ENCODE measurements at places on chromosomes 1 and 21.

DNA sequence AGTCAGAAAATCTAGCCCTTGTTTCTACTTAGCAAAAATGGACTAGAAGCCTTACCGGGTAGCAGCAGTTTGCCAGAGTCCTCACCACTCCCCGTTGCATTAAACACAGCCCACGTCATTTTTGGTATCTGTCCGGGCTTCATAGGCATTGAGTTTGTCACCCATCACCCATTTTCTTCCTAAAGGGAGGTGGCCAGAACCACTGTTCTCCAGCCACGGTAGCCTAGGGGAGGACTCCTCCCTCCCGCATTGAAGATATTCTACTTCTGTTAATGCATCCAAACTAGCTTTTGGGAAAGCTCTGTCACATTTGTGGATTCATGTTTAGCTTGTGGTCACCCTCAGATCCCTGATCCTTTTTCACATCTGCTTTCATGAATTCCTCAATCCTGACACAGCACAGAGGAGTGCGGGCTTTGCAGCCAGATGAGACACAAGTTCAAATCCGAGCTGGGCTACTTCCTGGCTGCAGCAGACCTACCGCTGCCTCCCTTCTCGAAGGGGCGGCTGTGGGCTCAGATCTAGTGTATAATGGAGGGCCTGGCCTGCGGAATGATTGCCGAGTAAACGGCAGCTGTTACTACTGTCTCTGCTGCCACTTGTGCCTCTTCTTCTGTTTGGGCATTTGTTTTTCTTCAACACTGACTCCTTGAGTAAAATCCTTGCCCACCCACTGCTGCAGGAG lies 63.2 kb upstream of the EFHD2 start:
- DNase-seq = no peak

DNA sequence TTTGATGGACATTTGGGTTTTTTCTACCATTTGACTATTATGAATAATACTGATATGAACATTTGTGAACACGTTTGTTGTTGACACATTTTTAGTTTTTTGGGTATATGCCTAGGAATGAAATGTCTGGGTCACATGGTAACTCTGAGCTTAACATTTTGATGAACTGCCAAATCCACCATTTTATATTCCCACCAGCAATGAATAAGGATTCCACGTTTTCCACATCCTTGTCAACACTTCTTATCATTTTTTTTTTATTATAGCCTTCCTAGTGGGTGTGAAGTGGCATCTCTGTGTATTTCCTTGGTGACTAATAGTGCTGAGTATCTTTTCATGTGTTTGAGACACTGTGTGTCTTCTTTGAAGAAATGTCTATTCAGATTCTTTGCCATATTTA lies 67.6 kb downstream of the RASAL2 start:
- DNase-seq = no peak

DNA sequence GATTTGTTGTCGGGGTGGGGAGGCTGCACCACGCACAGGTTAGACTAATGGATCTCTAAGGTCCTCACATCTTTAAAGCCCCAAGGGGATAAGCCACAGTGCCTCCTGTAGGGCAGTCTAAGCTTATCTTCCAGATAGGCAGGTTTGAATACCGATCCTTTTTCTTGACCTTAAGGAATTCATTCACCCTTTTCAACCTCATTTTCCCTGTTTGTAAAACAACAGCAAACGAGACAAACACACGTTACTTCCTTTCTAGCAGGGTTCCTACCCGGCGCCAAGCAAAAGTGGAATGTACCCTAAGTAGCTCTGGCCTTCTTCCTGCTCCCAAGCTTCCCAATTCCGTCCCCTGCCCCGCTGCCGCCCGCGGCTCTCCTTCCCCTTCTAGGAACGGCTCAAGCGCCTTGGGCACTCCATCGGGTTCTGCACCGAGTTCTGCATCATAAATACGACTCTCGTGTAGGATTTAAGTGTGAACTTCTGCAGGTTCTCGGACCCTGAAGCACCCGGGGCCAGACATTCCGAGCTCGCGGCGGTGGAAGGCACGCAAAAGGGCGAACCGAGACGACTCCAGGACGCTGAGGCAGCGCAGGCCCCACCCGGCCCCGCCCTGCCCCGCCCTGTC lies 548 bp upstream of the CDC20 start:
- peak; percentile 24 for DNase-seq

DNA sequence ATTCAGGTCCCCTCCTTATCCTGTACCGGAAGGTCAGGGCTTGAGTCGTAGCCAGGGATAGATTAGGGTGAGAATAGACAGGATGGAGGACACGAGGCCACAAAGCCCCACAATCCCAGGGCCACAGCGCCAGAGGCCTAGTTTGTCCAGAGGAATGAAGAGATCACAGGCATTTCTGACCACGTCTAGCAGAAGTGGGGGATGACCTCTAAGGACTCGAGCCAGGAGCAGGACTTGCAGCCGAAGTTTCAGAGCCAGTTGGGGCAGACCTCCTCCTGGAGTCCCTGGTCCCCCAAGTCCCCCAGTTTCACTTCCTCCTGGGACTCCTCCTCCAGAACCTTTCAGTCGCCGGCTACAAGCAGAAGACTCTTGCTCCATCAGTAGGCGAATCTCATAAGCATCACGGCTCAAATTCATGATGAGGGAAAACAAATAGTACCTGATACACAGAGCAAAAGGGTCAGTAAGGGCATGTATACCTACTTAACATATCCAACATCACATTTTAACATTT lies 2.3 kb upstream of the ITGA10 start:
- DNase-seq = no peak

GRCh38 chr1:198620218-198620617 lies 18.6 kb upstream of the PTPRC start:
- DNase-seq = no peak

DNA sequence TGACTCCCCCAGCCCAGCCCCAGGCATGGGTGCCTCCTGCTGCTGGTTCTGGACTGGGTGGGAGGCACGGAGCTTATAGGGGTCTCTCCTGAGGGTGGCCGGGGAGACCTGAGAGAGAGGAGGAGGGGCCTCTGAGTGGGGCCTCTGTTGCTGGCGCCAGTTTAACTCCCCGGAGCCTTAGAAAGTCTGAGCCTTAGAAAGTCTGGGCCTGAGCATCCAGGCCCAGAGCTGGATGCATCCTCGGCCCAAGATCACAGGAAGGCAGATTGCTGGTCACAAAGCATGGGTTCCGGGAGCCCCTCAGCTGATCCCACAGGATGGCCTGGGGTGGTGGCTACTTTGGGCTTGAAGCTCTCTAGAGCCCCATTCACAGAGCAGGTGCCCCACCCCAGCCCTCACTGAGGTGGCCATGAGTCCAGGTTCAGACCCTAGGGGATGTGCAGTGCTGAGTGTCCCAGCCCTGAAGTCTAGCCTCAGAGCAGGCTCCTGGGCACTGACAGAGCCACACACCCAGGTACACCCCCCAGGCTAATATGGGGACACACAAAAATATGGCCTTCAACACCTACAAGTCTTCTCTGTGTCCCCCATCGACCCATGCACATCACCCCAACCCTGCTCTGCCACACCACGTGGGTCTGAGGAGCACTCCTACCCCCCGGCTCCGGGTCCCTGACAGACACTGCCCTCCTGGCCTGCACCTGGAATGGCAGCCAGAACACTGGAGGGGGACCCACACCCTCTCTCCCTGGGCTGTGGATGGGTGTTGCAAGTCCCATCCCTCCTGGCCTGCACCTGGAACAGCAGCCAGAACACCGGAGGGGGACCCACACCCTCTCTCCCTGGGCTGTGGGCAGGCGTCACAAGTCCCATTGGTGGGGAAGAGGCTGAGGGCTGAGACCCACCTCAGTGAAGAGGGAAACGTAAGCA lies 9.7 kb downstream of the PLA2G2F start:
- no peak for DNase-seq

- DNase-seq = peak; percentile 29
Observed at GRCh38 chr1:219927956-219928790, at the start of gene SLC30A10. TSS of gene SLC30A10 (minus strand) at chr1:219928557. CDS start at chr1:219928440, 117 bp downstream.

GRCh38 chr1:239814306-239814881 lies 277.3 kb upstream of the FMN2 start:
- peak; percentile 80 for DNase-seq

DNA sequence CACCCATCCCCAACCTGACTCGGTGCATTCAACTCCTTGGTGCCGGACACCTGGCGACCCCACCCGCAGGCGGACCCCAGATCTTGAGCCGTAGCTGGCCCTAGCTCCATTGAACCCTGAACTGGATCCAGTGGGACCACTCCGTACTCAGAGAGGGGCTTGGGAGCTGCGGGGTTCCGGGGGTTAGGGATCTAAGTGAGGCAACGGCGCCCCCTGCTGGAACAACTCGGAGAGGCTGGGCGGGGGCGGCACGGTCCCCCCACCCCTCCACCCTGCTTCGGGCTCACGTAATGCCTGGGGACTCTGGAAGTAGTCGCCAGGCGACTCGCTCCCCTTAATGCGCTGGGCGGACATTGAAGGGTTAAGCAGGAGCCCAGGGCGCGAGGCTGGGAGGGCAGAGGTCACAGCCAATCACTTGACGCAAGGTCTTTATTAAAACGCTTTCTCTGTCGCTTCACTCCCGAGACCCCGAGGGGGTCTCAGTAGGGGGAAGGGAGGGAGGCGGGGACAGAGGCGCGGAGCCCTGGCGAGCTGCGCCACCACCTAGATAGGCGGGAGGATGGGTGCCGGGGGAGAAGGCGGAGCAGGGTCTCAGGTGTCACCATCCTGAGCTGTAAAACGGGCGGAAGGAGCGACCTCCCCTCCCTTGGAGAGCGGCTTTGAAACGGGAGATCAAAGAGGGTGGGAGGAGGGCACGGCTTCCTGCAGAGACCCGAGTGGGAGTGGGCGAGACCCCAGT lies 704 bp upstream of the CRABP2 start:
- DNase-seq = peak; percentile 72

DNA sequence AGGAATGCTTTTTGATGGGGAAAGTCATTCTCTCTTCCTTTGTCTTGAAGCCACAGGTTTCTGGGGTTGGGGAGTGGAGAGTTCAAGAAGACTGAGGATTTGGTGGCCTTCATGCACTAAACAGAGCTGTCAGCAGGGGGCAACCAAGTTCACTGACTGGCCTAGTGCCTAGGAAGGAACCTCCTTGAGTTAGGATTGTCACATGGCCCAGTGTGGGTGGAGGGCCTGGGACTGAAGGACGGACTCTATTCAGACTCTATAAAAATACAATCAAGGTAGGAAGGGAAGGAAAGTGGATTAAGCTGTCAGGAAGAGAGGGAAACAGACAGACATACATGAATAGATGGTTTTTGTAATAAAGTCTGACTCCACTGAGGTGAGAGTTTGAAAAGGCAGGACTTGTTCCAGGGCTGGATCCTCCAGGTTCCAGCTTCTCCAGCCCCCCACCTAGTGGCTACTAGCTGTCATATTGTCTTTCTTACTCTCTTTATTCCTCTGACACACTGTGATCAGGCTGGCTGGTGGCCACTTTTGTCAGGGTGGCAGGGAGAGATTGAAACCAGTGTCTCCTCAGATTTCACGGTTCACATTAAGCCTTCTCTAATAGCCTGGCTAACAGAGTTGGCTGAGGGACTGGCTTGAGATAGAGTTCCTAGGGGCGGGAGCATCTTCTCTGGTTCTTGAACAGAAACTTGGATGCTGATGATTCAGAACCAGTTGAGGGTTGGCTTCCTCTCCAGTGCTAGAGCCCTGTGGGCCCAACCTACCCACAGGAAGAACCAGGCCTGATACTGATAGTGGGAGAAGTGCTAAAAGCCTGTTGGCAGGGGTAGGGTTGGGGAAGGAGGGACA lies 4.1 kb upstream of the SH3BGRL3 start:
- DNase-seq = peak; percentile 93

DNA sequence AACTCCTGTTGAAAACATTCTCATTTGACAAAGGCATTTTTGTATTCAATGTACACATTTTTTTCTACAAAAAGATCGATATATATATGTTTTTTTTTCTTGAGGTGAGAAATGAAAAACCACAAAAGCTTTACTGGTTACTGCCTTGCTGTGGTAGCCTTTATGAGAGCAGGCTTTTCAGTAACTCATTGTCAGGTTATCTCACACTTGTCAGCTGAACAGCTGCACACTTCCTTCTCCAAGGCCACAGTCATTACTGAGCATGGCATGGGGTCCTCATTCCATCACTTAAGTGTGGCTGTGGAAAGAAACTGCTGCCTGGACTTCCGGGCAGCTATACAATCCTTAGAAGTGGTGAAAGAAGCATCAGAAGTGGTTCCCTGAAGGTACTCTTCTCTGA lies 169.3 kb upstream of the ZP4 start:
- DNase-seq = no peak

GRCh38 chr1:92831368-92831761 lies 475 bp upstream of the RPL5 start:
- no peak for DNase-seq

DNA sequence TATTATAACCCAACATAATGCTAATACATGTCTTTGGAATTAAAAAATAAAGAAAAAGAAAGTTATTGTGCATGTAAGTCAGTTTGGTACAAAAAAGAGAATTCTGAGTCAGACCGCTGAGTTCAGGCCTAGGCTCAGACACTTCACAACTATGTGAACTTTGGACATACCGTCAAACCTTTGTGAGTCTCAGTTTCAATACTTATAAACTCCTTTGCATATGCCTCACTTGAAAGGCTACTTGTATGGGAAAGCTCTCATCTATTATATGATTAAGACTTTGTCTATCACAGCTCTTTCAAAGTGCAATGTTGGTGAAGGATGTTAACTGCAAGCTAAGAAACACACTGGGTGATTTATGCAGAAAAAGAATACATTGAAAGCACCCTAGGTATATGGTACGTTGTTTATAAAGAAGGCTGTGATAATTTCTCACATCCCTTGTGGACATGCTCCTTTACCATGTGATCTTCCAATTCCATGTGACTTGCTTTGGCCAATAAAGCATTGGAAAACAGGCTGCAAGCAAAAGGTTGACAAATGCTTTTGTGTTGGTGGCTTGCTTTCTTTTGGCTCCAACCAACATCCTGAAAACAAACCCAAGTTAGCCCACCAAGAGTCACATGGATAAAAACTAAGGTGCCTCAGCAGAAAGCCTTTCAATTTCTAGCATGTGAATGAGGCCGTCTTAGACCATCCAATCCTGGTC lies 49.6 kb downstream of the INTS7 start:
- no peak for DNase-seq

GRCh38 chr1:167431261-167431908 lies 86.9 kb downstream of the CD247 start:
- no peak for DNase-seq

DNA sequence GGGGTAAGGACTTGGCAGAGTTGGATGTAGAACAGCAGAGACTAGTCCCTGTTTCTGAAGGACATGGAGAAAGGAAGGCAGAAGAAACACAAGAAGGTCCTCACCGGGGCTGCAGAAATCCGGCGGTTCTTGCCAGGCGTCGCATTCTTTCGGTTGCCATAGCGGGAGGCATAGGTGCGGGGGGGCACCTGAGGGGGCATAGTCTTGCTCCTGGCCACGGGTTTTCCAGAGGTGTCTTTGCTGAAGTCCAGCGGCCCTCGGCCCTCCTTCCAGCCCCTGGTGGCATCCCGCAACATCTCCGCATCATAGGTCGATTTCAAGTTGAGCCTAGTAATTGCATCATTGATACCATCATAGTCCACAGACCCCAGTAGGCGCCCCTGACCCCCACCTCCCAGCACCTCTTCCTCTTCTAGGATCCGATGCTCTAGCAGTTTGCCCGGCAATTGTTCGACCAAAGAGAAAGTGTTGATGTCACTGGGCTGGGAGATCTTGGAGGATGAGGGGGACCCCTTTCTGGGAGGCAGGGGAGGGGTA lies 25.8 kb downstream of the PIK3C2B start:
- DNase-seq = no peak

GRCh38 chr1:14923727-14924452 lies 229.7 kb upstream of the TMEM51 start:
- DNase-seq = peak; percentile 95

GRCh38 chr21:42062236-42063022 lies 8.7 kb upstream of the UMODL1 start:
- no peak for DNase-seq
